ENCODE measurements at places on chromosomes 11 and 22. TPM values are rescaled to one million over a fixed set of nuclear protein-coding genes. Genes with fewer than 3 reads are reported as not detected.

The TPBGL gene
- total RNA-seq = not detected

GRCh38 chr11:110435780-110436717 is 6.3 kb downstream of the FDX1 start:
- no peak for DNase-seq

The OR51I1 gene
- total RNA-seq = not detected

DNA sequence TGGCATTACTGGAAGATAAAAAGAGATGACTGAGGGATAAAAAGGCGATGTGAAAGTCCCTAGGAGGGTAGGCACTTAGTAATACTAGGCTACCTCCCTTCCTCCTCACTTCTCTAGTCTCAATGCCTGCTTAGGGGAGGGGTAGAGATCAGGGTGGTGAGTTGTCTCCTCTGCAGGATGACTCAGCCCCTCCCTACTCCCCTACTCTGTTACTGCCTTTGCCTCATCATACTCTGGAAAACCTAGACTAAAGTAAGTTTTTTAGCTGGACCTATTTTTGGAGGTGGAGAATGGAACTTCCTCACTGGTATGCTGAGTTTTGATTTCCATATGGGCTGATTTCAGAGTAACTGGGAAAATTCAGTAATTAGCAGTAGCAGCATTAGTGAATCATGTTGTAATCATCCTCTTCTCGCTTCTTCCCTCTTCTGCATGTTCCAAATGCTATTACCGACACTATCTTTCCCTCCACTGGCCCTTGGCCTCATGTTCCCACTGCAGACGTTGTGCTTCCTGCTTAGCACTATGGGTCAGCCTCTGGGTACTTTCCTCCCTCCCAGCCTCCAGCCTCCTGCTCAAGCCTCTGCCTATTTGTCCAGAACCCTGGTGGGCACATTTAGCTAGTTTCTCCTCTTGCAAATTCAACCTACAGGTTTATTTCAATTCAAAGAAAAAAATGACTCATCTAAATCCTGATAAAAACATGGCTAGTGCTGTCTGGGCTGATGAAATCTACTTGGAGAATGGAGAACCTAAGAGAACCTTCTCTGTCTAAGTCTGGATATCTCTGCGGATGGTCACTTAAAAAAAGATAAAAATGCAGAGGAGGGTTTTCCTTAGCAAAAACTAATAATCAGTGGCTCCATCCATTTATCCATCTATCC is 281.7 kb downstream of the ST3GAL4 start:
- DNase-seq = peak; percentile 65

DNA sequence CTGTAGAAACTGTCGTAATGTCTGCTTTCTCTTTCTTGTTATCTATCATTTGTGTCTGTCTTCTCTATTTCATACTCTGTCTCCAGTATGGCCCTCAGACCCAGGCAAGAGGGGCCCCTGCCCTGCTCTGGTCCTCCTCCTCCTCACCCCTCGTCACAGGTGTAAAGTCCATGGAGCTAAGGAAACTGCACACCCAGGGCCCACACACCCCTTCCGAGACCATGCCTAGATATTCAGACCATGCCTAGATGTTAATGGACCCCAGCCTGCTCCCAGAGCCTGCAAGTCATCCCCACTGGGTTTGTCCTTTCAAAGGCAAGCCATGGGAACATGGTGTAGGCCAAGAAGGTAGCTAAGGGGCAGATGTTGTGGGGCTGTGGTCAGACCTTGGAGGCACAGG is 24.1 kb upstream of the ANO1 start:
- DNase-seq = no peak

- DNase-seq = no peak
Observed at GRCh38 chr11:104152941-104153505, 10.9 kb downstream of the PDGFD start.

DNA sequence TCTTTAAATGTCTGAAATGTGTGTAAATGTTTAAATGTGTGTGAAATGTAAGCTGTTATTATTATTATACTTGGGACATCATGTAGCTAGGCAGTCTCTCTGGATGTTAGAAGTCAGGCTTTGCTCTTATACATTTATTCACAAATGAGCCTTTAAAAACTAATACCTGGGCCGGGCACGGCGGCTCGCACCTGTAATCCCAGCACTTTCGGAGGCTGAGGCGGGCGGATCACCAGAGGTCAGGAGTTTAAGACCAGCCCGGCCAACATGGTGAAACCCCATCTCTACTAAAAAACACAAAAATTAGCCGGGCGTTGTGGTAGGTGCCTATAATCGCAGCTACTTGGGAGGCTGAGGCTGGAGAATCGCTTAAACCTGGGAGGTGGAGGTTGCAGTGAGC is 21.7 kb upstream of the CTTN start:
- no peak for DNase-seq

The TCN1 gene
- 0.29 TPM for total RNA-seq

DNA sequence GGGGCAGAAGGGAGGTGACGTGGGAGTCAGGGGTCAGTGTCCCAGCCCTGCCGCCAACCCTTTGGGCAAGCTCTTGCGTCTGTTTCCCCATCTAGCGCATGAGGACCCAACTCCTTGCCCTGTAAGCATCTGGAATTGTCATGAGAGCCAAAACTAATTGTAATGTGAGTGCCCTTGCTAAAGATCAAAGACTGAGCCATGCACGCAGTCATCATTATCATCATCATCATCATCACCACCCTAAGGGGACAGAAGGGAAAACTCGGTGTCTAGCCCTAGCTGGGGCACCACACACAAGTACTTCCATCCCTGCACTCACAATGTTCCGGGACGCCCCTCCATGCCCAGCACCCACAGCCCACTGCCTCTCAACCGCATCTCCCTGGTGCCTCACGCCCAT is 2.5 kb downstream of the LIF start:
- no peak for DNase-seq

DNA sequence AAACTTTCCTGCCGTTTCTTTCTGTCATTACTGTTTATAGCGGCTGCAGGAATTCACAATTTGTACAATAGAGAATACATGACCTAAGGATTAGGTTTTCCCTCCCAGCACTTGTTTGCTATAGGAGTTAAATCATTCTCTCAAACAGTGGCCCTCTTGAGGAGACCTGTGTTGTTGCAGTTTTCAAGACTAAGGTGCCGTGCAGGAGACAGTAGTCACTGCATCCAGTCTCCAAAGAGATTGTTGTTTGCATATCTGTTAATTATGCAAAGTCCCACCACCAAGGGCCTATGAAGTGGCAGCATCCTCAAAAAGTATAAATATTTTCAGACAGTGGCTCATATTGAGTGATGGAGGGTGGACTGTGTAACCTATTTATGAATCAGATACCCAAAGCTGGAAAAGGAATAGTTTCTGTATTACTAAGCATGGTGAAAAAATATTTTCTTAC is 2.3 kb downstream of the PRSS23 start:
- DNase-seq = peak; percentile 67

The RCOR2 gene
- 2.1 TPM for total RNA-seq
